ENCODE measurements at places on chromosomes 11 and 22.

GRCh38 chr11:87597725-87598124 is 560.0 kb downstream of the TMEM135 start:
- DNase-seq: no peak

- no peak for DNase-seq
Measured at GRCh38 chr11:108931168-108931567, 266.3 kb downstream of the DDX10 start.

GRCh38 chr22:30902496-30903357 is 65.8 kb downstream of the MORC2 start:
- DNase-seq: no peak

- no peak for DNase-seq
Measured at GRCh38 chr11:66318600-66318970, 1.7 kb upstream of the CD248 start.

DNA sequence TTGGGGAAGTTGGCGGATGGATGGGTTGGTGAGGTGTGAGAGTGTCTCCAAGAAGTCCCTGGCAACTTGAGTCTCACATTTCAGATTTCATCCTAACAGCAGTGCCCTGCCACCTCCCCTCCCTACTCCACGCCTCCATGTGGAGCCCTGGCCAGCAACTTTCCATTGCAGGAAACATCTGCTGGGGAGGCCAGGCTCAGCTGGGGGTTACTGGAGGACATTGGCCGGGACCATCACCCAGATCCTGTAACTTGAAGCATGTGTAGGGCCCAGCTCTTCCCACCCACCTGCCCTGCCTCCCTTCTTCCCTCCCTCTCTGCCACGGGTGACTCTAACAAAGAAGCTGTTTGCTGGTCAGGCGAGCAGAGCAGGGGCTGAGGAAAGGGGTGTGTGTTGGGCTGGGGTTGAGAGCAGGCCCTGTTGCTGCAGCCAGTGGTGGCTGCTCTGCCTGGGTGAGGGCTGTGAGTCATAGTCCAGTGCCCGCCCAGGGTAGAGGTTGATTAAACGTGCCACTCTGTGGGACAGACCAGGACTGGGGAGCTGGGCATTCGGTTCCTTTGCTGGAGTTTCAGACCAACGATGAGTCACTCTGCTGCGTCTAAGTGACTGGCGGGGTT is 64.0 kb downstream of the SCN3B start:
- DNase-seq: no peak

- DNase-seq: no peak
Measured at GRCh38 chr11:1750481-1750839, at the start of gene IFITM10. Gene IFITM10 (minus strand): TSS chr11:1750595. CDS start chr11:1750442, 153 bp downstream.

DNA sequence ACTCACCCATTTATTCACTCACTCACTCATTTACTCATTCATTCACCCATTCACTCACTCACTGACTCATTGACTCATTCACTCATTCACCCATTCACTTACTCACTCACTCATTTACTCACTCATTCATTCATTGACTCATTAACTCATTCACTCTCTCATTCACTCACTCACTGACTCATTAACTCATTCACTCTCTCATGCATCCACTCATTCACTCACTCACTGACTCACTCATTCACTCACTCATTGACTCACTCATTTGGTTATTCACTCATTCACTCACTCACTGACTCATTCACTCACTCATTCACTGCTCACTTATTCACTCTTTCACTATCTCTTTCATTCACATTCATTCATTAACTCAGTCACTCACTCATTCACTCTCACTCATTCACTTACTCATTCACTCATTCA is 2.5 kb upstream of the MUC5AC start:
- no peak for DNase-seq

DNA sequence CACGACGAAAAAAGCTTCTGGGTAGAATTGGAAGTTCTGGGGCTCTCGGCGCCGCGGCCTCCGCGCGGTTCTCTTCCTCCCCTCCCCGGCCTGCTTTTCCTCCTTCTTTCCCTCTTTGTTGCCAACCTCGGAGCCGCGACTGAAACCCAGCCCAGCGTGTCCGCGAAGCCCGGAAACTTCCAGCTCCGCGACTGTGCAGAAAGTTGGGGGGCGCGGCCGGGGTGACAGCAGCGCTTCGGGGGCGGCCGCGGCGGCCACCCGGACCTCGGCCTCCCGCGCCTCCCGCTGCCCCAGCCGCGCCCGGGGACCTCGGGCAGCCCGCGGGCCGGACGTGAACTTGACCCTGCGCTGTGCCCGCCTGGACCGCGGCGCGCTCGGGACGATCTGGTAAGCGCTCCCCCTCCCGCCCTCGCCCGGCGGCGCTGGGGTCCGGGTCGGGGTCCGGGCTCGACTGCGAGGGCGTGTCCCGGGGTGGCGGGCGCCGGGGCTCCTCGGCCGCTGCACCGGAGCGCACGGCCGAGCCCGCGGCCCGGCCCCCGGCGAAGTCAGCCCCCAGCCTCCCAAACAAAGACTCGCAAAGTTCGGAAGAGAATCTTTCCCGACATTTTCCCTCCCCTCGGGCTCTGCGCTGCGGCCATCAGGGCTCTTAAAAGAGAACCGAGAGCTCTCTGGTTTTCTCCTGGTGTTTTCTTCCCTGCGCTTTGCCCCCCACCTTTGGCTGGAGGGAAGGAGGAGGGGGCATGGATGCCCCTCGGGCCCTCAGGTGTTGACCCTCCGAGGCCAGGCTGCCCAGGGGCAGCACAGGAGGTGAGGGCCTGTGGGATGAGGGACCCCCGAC is 67.9 kb upstream of the WNT7B start:
- no peak for DNase-seq

GRCh38 chr11:27076121-27076589 is 35.5 kb downstream of the BBOX1 start:
- DNase-seq: no peak

DNA sequence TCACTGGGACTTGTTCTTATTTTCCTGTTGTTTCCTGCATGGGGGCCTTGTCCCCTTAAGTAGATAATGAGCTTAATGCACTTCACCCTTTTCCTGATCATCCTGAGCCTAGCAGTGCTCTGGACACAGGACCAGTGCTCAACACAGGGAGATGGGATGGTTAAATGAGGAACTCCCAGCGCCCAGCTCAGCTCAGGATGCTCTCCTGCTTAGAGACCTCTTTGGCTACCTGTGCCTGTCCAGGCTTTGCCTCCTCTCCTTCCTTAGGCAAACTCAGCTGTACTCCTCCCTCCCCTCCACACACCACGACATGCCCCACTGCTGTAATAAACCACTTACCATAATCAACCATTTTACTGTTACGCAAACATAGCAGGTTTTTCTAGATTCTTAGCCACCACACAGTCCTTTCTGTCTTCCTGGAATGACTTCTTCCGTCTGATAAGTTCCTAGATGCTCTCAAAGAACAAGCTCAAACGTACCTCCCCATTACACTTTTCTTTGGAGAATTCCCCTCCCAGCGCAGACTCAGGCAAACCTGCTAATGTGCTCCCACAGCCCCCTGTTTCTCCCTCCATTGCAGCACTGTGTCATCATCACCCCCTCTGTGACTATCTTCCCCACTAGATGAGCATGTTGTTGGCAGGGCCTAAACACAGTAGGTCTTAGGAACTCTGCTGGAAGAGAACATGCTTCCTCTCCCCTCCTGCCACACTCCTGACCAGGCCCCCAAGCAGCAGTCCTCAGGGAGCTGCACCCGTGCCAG is 113.6 kb downstream of the MICAL2 start:
- no peak for DNase-seq

- no peak for DNase-seq
Measured at GRCh38 chr11:62863687-62864335, 16.9 kb upstream of the SLC3A2 start.

DNA sequence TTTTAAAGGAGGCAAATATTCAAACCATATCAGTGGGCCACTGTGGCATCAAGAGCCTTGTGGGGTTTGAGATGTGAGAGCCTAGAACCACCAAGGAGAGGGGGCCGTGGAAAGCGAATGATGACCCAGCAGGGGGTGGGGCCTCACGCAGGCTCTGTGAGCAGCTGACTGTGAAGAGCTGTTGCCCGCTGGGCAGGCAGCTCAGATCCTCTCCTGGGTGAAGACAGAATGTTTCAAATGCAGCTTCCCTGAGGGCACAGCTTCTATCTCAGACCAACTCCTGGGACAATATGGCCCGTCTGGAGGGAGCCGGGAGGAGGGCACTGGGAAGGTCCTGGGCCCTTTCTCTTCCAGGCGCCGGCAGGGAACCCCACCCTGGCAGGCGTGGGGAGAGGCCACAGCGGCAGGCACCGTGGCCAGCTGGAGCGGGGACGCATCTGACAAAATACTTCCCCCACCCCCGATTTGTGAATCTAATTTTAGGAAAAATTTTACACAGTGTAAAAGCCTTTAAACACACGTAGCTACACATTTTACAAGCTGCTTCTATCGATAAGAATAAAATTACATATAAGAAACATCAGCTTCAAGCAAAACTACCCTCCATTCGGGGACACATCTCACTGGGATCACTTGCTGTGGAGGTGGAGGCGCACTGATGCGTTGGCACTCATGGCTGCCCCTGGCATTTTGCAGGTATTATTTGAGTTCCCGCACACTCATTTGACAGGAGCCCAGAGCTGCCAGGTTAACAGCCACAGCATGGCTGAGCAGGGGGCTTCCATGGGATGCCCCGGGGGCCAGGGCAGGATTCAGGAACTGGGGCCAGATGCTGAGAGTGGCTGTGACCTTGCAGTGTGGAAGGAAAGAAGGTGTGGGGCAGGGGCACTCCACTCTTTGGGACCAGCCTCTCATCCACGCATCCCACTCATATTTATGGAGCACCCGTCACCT is 40.3 kb downstream of the PARVG start:
- DNase-seq: no peak

DNA sequence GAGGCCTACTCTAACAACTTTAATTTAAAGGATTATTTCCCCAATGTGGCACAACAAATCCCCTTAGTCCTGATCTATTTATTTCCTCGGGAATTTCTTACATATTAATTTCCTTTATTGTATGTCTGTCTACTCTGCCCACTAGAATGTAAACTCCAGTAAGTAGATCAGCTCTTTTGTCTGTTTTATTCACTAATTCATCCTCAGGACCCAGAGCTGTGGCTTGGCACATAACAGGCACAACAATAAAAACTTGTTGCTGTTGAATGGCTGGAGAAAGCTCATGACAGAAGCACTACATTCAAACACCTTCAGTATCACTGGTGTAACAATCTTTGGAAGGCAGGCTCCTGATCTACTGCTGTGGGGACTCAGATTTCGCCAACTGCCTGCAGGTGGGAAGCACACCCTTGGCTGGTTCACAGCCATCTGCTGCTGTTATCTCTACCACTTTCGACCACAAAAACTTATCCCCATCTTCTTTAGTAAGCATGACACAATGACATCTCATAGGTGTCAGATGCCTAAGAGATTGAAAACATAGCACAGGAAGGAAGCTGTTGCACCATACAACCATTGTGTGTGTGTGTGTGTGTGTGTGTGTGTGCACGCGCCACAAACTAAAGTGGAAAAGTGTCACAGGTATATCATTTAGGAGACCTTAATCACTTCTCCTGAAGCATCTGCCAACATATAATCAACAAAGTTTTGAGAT is 11.9 kb downstream of the HIRA start:
- DNase-seq: no peak

- no peak for DNase-seq
Measured at GRCh38 chr11:18791207-18791968, at the start of gene PTPN5. Gene PTPN5 (minus strand): TSS chr11:18791798. CDS start chr11:18771958, 19,840 bp downstream.

DNA sequence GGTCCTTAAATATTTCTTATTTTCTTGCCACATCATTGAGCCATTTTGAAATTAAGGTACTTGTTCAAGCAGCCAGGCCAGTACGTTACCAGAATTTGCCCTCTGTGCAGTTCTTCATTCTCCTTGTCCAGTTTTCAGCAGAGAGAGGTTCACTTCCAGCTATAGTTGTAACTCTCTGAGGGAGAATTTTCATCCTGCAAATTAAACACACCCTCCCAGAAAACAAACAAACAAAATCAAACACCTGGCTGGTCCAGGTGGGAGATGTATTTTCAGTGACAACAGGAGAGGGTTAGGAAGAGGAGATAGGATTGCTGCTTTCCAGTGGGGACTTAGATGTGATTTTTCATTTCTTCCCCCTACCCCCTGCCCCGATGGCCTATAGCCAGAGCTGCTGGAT is 45.0 kb downstream of the LHFPL7 start:
- no peak for DNase-seq

DNA sequence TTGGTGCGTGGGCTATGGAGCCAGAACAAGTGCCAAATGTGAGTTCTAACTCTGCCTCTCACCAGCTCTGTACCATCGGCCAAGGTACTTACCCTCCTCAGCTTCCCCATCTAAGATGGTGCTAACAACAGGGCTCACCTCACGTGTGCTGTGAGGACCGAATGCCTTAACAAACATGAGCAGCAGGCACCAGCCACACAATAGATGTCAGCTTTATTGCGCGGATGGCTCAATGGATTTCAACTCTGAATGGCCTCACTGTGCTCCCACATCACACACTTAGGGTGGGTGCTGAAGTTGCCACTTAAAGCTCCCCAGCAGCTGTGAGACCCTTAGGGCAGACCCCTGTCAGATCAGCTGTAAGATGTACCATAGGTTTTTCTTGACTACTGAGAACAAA is 24.1 kb downstream of the RELT start:
- no peak for DNase-seq

DNA sequence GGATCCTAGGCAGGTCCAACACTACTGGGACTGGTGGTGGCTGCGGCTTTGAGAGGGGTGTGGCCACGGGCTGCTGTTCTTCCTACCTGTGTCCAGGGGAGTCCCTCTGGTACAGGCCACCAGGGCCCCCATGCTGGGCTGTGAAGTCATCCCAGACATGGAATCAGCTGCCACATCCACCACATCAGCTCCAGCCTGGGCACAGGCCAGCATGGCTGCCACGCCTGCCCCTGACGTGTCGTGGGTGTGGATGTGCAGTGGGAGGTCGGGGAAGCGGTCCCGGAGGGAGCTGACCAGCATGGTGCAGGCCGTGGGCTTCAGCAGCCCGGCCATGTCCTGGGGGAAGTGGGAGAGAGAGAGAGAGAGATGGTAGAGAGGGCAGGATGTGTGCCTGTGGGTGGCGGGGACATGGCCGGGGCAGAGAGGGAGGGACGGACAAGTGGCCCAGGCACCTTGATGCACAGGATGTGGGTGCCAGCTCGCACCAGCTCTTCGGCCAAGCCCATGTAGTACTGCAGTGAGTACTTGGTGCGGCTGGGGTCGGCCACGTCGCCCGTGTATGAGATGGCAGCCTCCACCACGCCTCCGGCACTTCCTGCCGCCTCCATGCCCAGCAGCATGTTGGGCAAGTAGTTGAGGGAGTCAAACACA is 6.2 kb upstream of the LRFN4 start:
- DNase-seq: no peak

DNA sequence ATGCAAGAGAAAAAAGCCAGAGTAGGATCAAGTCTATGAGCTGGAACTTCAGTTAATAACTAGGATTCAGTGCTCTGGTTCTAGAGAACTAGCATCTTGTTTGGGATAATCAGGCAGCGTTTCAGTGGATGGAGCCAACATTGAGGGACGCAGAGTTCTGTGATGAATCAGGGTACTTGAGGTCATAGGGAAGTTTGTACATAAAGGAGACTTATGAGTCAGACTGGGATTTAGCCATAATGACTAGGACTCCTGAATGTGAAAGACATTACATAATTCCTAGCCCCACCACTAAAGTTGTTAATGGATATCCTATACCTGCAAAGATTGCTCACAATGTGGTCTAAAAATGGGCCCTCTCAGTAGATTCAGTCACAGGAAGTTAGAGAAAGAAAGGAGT is 6.8 kb downstream of the SLN start:
- DNase-seq: no peak

GRCh38 chr11:46537121-46537520 is 56.7 kb downstream of the AMBRA1 start:
- DNase-seq: no peak

Data from NCI-H446 treated with DMSO at 0.1 percent for 48 hours (cell line).